ENCODE measurements at places on chromosomes 5 and 9. TPM values are rescaled to one million over a fixed set of nuclear protein-coding genes. Genes with fewer than 3 reads are reported as not detected.

The GOLGA1 gene
- total RNA-seq = 16.1 TPM

The IL31RA gene
- total RNA-seq = not detected

DNA sequence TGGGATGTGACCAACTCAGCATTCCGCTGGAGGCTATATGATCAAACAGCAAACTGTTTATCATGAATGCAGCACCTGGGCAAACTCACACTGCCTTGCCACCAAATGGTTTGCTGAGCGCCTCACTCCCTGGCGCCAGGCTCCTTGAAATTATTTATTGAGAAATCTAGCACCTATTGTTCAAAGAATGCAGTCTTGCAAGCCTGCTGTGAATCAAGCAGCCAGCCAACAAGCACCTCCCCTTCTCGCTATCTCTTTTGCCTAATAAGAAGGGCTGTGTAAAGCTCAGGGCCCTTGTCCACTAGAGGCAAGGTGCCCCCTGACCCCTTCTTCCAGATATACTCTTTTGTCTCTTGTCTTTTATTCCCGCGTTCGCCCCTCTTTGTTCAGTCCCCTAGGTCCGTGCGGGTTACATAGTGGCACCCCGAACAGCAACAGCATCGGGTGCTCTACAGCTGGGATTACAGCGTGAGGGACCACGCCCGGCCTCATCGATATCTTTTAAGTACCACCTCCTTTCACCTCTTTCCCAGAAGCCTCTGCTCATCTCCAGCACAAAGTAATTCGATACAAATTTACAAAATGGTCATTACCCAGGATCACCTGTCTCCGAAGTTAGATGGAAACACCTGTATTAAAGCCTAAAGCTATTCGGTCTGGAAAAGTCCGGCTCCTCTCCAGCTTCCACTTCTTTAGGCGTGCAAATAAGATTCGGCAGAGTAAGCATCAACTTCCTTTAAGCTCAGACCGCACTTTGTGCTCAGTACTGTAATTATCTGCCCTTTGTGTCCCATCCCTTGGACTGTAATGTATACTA, 896 bp downstream of the RIGI start:
- DNase-seq = no peak

DNA sequence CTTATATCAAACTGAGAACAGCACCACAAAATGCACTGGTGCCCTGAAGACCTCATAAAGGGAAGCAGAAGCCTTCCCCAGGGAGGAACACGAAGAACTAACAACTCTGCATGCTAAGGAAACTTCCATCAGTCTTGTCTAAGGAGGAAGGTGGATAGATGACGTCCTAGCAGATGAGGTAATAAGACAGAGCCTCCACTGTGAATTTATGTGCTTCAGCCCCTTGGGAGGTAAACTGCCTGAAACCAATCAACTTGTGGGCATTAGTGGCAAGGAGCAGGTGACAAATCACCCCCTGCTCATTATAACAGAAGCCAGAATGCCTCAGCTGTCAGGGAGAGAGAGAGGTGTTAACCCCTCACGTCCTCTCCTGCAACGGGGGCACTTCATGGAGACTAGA, 48.9 kb upstream of the SPIN1 start:
- DNase-seq = no peak

- DNase-seq = no peak
These were observed 20.5 kb upstream of the PDCD1LG2 start for GRCh38 chr9:5489630-5490490.

GRCh38 chr5:85000671-85001070, 616.0 kb upstream of the EDIL3 start:
- DNase-seq = no peak

DNA sequence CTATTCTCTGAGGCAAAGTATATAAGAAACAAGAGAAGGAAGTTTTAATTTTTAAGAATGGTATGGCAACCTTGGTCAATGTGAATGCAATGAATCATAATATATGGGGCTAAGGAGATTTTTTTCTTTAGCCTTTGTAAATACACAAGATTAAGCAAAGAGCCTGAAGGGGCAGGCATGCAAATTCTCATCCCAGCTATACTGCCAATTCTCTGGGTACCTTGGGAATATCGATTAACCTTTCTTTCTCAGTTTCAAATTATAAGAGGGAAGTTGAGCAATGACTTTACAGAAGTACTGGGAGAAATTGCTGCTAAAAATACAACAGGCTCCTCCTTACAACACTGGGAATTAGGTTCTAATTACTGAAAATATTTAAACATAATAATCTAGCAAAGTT, 97.5 kb downstream of the MRPS27 start:
- no peak for DNase-seq

Measured in activated T-helper 2 cell treated with anti-CD3 and anti-CD28 coated beads, Interferon-gamma antibody, Interleukin-2, Interleukin-4, amounts not matched to agents 10 μg/mL and 5 μg/mL and 100 μg/mL, durations not matched to agents 14 hours and 24 hours and 36 hours (primary cell).